ENCODE measurements at places on chromosomes 3 and 15.

GRCh38 chr15:98904544-98904943 lies 103.0 kb downstream of the PGPEP1L start:
- DNase-seq, result no peak

GRCh38 chr3:161197855-161198850 lies 23.0 kb upstream of the NMD3 start:
- no peak for DNase-seq

- no peak for DNase-seq
These were observed 263.1 kb upstream of the DNAJC19 start for GRCh38 chr3:181252631-181253030.

- DNase-seq, result no peak
These were observed 443.3 kb downstream of the GABRG3 start for GRCh38 chr15:27414168-27414870.

- no peak for DNase-seq
These were observed 45.0 kb upstream of the FSTL1 start for GRCh38 chr3:120495809-120496208.

GRCh38 chr3:144259267-144259666 lies 287.6 kb downstream of the DIPK2A start:
- no peak for DNase-seq

- DNase-seq, result no peak
These were observed 224.2 kb upstream of the CFAP20DC start for GRCh38 chr3:59273976-59274375.
